ENCODE measurements at places on chromosomes 11 and 22. TPM values are rescaled to one million over a fixed set of nuclear protein-coding genes. Genes with fewer than 3 reads are reported as not detected.

The CHADL gene
- 3.3 TPM for total RNA-seq

The EFCAB6 gene
- total RNA-seq = 2.5 TPM

The OR8B2 gene
- not detected for total RNA-seq

The NLRP10 gene
- total RNA-seq = not detected

The OR6T1 gene
- total RNA-seq = not detected

Data from upper lobe of left lung (tissue), 6 donors.